ENCODE measurements at places on chromosomes 16 and 17.

DNA sequence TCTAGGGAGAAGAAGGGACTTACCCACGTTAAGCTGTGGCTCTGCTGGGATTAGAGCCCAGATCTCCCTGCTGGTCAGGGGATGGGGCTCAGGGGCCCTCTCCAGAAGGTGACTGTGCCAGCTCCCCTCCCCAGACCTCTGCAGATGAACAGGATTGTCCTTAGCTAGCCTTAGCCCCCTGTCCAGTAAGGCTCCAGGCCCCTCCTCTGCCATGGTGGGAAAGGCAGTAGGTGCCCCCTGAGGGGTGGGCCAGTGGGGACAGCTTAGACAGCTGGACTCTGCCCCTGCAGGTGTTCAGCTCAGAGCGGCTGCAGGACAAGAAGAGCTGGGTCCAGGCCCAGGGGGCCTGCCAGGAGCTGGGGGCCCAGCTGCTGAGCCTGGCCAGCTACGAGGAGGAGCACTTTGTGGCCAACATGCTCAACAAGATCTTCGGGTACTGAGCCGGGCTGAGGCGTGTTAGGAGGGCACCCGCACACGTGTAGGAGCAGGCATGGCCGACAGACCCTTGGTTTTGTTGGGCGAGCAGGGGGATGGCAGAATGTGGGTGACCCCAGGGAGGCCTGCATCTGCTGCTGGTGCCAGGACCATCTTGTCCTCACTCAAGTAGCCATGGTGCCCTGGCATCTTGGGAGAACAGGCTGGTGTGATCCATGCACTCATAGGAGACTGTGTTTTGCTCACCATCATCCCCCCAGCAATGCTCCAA is 50.9 kb downstream of the MRC2 start:
- DNase-seq, result no peak

DNA sequence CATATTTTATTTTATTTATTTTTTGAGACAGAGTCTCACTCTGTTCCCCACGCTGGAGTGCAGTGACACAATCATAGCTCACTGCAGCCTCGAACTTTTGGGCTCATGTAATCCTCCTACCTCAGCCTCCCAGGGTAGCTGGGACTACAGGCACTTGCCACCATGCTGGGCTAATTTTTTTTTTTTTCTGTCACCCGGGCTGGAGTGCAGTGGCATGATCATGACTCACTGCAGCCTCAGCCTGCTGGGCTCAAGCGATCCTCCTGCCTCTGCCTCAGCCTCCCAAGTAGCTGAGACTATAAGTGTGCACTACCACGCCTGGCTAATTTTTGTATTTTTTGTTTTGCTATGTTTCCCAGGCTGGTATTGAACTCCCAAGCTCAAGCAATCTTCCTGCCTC is 17.1 kb downstream of the UNC45B start:
- no peak for DNase-seq

- no peak for DNase-seq
These were observed 94.6 kb downstream of the BANP start for GRCh38 chr16:88045820-88046303.

DNA sequence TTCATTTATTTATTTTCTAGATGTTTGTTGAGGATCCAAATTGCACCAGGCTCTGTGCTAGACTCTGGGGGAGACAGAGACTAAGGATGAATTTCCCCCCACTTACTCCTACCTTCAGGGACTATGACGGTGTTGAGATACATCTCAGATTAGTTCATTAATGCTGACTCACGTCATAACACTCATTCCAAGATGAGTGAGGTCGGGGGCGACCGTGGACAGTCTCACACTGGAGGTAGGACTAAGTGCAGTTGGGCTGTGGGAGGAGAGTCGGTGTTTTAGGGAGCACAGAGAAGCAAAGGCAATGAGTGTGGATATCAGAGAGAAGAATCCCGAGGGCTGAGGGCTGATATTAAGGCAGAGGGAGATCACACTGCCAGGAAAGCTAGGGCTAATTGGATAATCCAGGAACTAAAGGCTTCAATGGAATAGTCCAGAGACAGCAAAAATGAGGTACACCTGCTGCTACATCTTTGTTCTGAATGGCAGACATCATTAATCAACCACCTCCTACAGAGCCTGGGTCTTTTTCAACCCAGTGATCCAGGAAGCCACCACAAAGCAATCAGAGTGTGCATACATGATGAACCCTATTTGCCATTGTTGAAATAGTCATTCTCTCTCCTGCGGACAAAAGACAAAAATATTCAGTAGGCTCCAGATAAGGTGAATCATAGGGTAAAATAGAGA is 38.6 kb upstream of the CACNG4 start:
- no peak for DNase-seq

DNA sequence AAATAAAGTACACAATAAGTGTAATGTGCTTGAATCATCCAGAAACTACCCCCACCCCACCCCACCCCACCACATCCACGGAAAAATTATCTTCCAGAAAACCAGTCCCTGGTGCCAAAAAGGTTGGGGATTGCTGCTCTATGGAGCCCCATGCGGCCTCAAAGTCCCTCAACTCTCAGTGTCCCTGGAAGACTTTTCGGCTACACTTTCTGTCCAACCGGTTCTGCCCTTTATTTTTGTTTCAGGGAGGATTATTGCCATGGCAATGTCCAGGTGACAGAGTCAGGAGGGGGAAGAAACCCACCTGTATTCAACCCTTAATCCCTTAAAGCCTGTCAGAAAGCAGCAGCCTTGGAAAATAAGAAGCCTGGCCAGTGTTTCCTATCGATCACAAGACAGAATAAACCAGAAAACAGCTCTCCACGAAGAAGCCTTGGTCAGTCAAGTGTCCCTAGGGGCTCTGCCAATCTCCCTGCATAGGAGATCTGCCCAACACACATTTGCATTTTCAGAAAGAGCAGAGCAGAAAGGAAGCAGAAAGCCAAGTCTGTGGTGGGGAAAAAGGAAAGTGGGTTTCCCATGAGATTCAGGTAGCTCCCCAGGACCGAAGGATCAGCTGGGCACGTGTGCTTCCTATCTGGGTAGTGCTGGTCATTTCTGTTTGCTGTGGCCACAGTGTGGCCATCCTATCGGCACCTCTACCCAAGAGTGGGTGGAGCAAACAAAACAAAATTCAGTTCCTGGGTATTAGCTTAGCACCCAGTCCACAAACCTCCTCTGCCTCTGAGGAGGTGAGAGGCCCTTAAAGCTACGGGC is 342.7 kb downstream of the SOX9 start:
- no peak for DNase-seq

- no peak for DNase-seq
These were observed 29.3 kb upstream of the RBL2 start for GRCh38 chr16:53404959-53405358.

GRCh38 chr16:68289621-68290329 is 21.0 kb downstream of the SLC7A6OS start:
- no peak for DNase-seq

GRCh38 chr16:89599451-89599858 is 14.0 kb upstream of the DPEP1 start:
- no peak for DNase-seq

DNA sequence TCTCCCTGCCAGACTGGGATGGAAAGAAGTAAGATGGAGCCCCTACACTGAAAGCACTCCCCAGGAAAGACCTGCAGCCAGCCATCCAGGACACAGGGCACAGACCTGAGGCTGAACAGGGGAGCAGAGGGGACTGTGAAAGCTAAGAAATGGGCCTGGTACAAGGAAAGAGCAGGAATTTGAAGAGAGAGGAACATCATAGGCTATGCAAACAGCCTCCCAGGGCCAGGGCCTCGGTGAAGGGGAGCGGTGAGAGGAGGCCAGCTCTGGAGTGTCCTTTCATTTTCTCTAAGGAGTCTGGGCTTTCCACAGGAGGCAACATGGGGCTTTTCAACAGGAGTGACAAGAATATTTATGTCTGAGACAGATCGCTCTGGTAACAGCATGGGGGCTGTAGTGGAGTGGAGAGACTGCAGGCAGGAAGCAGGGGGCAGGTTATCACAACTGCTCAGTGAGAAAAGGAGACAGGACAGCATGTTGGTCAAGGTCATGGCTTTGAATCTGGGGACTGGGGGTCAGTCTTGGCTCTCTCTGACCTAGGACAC is 50.1 kb downstream of the TOM1L2 start:
- DNase-seq, result no peak

DNA sequence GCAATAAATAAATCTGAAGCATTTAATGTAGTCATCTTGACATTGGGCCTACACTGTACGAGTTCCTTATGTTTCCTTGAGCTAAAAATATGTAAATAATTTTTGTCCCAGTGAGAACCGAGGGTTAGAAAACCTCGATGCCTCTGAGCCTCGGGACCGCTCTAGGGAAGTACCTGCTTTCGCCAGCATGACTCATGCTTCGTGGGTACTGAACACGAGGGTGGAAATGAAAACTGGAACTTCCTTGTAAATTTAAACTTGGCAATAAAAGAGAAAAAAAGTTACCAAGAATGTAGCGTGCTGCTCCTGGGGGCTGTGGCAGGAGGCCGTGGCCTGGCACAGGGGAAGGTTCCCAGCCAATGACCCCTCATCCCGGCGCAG is 74.1 kb downstream of the SOCS1 start:
- no peak for DNase-seq

All from AG04450 (cell line).